Activated CD8-positive, alpha-beta memory T cell treated with anti-CD3 and anti-CD28 coated beads for 1 hour (primary cell): ENCODE measurements at places on chromosomes 12 and 14.

- no peak for DNase-seq
Observed at GRCh38 chr14:33019346-33019745, 80.7 kb downstream of the NPAS3 start.

DNA sequence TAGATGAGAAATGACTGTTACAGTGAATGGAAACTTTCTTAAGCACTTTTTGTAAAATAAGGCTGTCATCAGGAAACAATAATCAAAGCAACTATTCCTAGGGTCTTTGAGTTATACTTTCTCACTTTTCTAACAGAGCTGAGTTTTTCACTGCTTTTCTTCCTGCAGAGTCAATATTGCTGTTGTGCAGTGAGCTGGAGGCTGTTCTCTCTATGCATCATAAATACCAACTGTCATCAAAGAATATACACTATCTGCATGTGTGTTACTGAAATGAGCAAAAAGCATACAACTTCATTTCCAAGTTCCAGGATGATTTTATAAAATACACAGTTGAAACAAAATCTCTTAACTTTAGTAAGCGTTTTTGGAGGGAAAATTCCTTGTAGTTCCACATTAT lies 110.4 kb upstream of the CPSF6 start:
- no peak for DNase-seq

DNA sequence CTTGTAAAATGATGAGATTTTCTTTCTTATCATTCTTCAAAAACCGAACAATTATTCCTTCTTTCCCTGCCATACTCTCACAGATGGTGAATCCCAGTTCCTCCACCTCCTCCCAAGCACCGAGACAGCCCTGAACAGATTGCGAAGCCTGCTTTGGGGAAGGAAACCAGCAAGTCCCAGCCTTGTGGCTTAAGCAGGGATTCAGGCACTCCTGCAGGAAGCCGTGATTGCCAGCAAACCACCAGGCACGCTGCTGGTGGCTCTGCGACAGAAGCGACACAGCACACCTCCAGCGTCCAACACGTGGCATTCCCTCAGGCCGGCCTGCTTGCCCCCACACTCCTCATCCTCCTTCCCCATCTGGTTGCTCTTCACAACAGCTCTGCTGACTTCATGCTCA lies 237.7 kb downstream of the GXYLT1 start:
- no peak for DNase-seq

DNA sequence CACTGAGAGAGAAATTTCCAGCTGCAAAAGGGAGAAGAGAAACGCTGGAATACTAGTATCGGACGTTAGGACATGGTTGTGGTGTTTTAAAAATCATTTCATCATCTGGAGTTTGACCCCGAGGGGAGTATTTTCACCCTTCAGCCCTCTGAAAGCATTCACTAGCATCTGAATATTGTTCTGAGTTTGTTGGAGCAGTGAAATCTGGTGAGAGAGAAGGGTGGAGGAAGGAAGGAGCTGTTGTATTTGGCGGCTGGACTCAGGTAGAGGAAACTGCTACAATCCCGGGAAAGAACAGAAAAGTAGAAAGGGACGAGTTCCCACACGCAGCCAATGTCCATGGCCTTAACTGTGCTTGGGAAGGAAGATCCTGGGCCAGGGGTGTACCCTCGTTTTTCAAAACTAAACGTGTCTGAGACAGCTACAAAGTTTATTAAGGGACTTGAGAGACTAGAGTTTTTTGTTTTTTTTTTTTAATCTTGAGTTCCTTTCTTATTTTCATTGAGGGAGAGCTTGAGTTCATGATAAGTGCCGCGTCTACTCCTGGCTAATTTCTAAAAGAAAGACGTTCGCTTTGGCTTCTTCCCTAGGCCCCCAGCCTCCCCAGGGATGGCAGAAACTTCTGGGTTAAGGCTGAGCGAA lies 896 bp upstream of the CDKN1B start:
- no peak for DNase-seq

DNA sequence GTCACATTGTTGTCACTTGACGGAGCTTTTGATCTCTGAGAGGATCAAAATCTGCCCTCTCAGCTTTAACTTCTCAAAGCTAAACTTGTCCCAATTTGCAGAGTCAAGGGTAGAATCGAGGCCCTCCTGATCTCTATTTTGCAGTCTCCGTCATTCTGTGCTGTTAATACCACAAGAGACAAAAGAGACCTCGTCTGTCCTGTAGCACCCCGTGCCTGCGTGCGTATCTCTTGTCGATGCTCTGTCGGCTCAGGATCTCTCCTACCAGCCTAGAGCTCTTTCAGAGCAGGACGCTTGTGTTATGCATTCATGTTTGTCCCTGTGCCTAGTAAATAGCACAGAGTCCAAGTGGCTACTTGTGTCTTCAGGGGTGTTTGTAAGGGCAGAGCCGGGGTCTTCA lies 5.1 kb downstream of the EVL start:
- no peak for DNase-seq

- DNase-seq: peak; percentile 100
Observed at GRCh38 chr14:22918804-22919600, at the start of gene RBM23. TSS of gene RBM23 (minus strand) at chr14:22919149.

GRCh38 chr14:38038986-38039385 lies 168.7 kb upstream of the SSTR1 start:
- DNase-seq: no peak

DNA sequence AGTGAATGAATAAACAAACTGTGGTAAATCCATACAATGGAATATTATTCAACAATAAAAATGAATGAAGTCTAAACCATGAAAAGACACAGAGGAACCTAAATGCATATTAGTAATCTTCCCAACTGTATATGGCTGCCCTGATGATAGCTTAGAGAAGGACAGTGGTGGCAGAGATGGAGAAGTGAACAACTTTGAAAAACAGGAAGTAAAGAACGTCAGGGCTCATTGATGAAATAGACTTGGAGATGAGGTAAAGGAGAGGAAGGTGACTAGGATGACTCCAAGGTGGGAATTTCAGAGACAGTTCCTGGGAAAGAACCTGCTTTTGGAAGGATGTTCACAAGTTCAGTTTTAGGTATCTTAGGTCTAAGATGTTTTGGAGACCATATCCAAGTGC lies 36.3 kb upstream of the NT5DC3 start:
- no peak for DNase-seq

GRCh38 chr14:80940146-80940545 lies 1.4 kb downstream of the CEP128 start:
- DNase-seq: no peak

DNA sequence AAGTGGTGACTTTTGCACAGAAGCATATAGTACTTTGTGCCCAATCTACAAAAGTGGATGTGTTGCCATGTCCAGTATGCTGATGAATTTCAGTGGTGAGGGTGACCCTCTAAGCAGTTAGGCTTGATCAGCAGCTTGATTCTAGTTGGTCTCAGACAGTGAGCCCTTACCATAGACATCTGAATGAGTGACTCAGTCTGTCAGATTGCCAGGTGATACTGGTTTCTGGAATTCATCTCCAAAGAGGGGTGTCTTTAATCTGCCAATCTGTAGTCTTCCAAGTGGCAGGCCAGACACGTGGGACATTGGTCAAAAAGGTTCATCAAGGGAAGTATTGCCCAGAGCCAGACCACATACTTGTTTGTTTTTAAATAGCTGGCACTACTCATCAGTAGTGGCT lies 187.4 kb upstream of the SLC16A7 start:
- DNase-seq: no peak

GRCh38 chr12:93219947-93220346 lies 157.8 kb upstream of the NUDT4 start:
- no peak for DNase-seq

GRCh38 chr12:22231836-22232235 lies 102.7 kb downstream of the ST8SIA1 start:
- DNase-seq: no peak

- no peak for DNase-seq
Observed at GRCh38 chr14:96249029-96249428, 7.0 kb upstream of the BDKRB1 start.

GRCh38 chr12:123801573-123802178 lies 39.6 kb downstream of the DNAH10 start:
- no peak for DNase-seq

GRCh38 chr14:47539031-47539461 lies 136.4 kb downstream of the MDGA2 start:
- no peak for DNase-seq

- no peak for DNase-seq
Observed at GRCh38 chr14:89990218-89990617, 34.5 kb downstream of the TDP1 start.

- no peak for DNase-seq
Observed at GRCh38 chr12:96882862-96883261, 24.2 kb upstream of the NEDD1 start.

DNA sequence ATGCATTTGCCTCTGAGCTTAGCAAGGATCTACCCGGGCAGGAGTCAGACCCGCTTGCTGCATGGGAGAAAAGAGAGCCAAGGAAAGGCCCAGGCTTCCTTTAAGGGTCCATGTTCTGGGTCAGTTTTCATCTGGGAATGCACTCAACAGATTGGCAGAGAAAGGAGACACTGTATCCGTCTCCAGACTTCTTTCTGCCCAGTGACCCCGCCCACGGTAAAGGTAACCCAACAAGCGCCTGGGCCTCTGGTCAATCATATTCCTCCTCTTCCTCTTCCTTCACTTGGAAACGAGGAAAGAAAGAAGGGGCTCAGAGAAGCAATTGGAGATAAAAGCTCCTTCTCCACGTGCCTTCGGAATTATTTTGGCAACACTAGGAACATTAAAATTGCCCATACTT lies 27.1 kb upstream of the TCP11L2 start:
- DNase-seq: no peak

DNA sequence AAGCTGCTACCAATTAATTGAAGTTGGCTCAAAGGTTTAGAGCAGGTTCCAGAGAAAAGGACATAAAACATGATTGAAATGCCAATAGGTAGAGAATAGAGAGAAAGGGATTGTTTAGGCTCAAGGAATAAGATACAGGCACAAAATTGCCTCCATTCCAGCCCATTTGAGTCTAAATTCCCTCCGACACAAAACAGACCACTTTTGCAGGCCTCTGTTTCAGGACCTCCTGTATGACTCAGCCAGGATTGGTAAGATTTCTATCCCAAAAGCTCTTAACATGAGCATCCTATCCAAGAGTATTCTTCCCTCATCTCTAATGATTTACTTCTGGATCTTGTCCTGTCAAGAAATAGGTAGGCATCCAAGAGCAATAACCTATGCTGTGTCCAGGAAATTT lies 123.5 kb downstream of the STAB2 start:
- no peak for DNase-seq

GRCh38 chr14:32693114-32693513 lies 245.6 kb upstream of the NPAS3 start:
- DNase-seq: no peak

DNA sequence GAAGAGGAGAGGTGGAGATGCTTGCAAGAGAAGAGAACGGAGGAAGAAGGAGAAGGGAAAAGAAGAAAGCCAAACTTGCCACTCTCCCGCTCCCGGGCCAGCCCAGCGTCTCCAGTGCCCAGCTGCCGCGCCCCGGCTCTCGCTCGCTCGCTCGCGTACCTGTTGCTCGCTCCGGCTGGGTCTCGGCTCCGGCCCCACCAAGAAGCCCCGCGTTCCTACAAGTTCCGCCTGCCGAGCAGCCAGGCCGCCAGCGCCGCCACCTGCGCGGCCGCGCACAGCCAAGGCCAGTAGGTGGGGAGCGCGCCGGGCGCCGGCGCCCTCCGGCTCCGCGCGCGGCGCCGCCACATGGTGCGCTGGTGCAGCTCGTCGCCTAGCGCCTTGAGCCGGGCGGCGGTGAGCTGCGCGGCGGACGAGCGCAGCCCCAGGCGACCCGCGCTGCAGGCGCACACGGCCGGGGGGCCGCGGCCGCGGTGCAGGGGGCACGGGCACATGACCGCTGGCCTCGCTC lies 370 bp downstream of the HRK start:
- DNase-seq: no peak

GRCh38 chr14:69606258-69607184 lies 4.9 kb upstream of the SUSD6 start:
- DNase-seq: no peak

DNA sequence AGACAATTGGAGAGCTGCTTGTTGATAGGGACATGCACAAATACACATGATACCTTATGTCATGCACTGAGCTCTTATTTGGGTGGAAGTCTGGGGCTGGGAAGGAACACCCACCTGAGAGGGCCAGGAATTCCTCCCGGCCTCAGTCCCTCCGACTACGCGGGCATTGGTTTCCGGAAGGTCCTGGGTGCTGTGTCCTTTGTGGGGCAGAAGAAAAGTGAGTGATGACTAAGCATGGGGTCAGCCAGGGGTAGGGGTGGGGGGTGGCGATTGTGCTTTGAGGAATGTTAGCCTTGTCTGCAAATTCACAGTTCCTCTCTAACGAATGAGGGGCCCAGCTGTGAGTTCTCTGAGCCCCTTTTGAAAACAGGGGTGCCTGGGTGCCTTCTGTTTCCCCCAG lies 798 bp downstream of the CELA1 start:
- no peak for DNase-seq

DNA sequence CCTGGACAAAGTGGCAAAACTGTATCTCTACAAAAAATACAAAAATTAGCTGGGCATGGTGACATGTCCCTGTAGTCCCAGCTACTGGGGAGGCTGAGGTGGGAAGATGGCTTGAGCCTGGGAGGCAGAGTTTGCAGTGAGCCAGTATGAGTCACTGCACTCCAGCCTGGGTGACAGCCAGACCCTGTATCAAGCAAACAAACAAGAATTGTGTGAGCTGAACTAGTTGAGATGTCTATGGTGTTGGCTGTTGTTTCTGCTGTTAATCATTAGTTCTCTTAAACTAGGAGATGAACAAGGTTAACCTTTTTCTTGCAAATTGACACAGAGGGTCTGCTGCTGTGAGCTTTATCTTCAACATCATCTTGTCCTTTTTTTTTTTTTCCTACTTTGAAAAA lies 23.6 kb downstream of the RASSF3 start:
- DNase-seq: no peak
